ENCODE measurements at places on chromosomes 2 and 18.

DNA sequence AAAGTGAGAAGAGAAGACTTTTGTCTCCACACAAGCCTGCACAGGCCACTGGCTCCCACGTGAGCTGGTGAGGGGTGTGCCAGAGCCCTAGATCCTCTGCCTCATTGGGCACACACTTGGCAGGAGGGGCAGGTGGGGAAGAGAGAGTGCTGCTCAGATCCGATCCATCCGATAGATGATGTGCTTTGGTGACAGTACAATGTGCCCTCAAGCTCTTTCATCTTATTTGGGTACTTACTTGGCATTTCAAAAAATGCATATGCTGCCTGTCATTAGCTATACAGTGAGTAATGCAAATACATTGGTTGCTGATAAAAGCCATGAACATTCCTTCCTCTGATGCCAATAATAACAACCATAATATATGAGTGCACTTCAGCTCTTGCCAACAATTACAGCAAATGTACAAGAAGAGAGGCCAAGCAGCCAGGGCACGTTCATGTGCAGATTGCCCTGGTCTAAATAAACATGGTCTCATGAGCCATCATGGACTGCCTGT is 255.3 kb downstream of the VAPA start:
- no peak for DNase-seq

- DNase-seq = no peak
Observed at GRCh38 chr2:212845941-212846340, 305.5 kb downstream of the IKZF2 start.

GRCh38 chr18:55869556-55870501 is 281.8 kb upstream of the TCF4 start:
- no peak for DNase-seq

GRCh38 chr18:44564922-44565321 is 115.8 kb upstream of the SETBP1 start:
- no peak for DNase-seq

DNA sequence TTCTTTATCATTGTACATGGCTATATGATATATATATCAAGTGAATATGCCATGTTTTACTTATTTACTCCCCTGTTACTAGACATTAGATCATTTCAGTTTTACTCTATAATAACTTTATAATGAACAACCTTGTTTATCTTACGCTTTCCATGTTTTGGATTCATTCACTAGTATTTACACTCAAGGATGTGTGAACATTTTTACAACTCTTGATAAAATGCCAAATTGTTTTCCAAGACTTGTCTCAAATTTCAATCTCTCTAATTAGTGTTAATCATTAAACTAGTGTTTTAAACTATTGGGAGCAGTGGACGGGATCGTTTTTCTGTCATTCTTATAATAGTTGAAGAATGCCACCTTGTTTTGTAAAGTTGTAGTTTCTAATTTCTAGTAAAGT is 51.5 kb upstream of the B3GNT7 start:
- no peak for DNase-seq

DNA sequence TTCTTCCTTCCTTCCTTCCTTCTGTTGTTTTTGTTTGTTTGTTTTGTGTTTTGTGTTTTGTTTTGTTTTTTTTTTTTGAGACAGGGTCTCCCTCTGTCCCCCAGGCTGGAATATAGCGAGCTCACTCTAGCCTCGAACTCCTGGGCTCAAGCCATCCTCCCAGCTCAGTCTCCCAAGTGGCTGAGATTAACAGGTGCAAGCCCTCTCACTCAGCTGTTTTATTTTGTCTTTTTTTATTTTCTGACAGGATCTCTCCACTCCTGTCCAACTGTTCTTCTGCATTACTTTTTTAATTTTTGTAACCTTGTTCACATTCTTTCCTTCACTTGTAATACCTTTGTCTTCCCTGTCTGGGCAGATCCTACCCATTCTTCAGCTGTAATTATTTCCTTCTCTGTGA is 23.6 kb downstream of the MAP3K20 start:
- DNase-seq = no peak

- DNase-seq = no peak
Observed at GRCh38 chr2:237207646-237208045, 122.0 kb downstream of the COPS8 start.

DNA sequence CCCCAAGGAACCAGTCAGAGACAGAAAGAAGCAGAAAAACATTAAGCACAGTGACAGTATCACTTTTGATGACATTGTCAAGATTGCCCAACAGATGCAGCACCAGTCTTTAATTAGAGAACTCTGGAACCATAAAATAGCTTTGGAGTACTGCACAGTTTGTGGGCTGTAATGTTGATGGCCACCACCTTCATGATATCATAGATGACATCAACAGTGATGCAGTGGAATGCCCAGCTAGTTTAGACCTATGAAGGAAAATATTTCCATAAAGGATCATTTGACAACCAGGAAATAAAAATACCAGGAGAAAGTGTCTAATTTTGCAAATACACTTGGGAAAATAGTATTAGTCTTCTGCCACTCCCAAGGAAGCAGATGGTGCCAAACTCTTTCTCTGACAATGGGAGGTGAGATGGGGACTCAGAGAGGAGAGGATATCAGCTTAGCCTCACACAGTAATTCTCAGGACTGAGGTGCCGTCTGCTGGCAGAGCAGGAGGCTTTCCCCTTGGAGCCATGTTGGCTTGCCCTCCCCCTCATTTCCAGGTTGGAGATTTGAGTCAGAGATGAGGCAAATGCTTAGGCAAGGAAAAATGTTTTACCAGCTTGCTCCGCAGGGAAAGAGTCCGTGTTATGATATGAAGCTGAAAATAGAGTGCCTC is 107.5 kb upstream of the CELF4 start:
- DNase-seq = no peak

GRCh38 chr2:63012541-63012940 is 38.1 kb upstream of the OTX1 start:
- DNase-seq = no peak

DNA sequence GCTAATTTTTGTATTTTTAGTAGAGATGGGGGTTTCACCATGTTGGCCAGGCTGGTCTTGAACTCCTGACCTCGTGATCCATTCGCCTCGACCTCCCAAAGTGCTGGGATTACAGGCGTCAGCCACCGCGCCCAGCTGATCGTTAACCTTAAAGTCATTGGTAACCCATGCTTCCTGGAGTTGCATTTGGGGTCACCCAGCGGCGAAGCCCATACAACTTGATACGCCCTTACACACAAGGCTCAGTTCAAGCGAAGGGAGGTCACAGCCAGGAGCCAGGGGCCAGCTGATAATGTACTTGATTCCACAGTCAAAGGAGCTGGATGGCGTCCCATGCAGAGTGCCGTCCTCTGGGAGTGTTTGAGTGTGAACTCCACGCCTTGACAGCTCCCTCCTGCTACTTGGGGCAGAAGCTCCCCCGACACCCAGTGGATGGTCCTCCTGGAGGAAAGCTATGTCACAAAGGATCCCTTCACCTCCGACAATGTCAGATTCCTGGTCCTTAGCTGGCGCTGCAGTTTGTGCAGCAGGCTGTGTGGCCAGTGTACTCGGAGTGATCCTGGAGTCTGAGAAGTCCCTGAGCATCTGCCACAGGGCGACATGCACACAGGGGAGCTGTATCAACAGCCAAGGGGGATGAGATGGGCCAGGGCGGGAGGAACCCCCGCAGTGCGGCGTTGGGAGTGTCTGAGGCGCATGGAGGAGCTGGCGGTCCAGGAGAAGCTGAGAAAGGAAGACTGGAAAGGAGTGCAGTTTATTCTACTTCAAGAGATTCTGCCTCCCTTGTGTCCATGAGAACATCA is 7.9 kb downstream of the CLHC1 start:
- DNase-seq = no peak

DNA sequence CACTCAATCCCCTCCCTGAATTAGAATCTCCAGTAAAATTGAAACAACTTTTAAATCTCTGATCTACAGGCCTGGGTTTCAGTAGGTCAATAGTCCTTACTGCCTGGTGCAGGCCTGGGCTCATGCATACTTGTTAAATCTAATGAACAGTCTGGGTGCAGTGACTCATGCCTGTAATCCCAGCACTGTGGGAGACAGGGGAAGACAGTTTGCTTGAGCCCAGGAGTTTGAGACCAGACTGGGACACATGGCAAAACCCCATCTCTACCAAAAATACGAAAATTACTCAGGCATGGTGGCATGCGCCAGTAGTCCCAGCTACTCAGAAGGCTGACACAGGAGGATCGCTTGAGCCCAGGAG is 94.7 kb upstream of the SP3 start:
- DNase-seq = no peak

- no peak for DNase-seq
Observed at GRCh38 chr18:33576999-33577646, 896 bp upstream of the ASXL3 start.
